ENCODE measurements at places on chromosomes 11 and 22.

DNA sequence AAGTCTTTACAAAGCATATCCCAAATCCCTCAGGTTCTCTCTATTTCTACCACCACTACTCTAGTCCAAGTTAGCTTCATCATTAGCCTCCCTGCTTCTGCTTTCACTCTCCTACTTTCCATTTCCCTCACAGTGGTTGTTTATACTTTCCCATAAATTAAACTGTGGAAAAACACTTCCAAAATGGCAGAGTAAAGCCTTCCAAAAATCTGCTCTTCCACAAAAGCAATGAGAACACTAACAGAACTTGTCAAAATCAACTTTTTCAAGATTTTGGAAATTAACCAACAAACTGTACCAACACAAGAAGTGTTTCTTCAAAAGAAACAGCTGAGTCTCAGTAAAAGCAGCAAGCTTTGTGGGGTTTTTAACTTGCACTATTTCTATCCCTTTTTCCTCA is 71.8 kb downstream of the TTC28 start:
- DNase-seq: no peak

GRCh38 chr22:31768422-31769059 is 14.7 kb downstream of the DEPDC5 start:
- no peak for DNase-seq

DNA sequence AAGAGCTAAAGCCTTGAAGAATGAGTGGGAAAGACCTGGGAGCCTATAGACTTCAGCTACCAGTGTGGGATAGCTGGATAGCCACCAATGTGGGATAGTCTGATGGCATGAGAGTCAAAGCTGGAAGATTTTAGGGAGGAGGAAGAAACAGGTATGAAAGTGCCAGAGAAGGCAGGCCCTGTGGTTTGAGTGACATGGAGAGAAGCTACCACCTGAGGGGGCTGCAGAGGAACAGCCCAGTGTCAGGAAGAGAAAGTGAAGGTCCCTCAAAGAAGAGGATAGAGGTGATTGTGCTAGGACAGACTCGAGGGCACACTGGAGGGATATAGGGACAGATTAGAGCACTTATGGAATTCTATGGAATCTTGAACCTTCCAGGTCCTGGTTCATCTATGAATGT is 23.1 kb upstream of the PAX6 start:
- no peak for DNase-seq

- no peak for DNase-seq
Measured at GRCh38 chr11:100269516-100269915, 417.6 kb upstream of the ARHGAP42 start.

GRCh38 chr22:45887202-45888131 is 89.5 kb downstream of the WNT7B start:
- DNase-seq: no peak

DNA sequence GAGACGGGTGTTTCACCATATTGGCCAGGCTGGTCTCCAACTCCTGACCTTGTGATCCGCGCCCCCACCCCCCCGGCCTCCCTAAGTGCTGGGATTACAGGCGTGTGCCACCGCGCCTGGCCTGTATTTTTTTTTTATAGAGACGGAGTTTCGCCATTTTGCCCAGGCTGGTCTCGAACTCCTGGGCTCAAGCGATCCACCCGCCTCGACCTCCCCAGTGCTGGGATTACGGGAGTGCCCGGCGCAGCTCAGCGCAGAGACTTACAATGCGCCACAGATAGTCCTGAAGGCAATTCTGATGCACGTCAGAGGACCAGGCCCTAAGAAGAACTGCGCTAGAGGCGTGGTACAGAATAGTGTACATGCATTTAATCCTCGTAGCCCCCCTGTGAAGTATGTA is 587 bp upstream of the VPS51 start:
- DNase-seq: no peak

GRCh38 chr11:66015454-66015881 is 3.7 kb downstream of the CST6 start:
- no peak for DNase-seq

DNA sequence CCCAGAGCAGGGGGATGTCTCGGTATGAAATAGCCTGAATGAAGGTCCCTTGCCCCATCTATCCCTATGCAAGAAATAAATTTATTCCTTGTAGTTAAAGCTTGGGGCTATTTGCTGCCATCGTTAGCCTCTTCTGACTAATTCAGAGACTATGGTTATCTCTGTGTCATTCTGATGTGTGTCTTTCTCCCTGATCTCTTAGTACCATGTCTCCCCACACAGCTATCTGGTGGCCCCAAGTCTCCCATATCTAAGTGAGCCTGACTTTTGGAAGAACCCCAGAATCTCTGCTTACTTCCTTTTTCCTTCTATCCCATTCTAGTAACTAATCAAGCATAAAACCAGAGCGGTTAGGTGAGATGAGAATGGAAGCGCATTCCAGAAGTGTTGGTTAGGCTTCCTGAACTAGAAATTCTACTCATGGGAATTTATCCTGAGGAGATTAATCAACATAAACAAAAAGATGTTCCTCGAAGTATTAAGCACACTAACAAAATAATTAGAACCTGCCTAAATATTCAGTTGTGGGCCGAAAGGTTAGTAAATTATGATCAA is 71.4 kb upstream of the BMAL1 start:
- DNase-seq: no peak

DNA sequence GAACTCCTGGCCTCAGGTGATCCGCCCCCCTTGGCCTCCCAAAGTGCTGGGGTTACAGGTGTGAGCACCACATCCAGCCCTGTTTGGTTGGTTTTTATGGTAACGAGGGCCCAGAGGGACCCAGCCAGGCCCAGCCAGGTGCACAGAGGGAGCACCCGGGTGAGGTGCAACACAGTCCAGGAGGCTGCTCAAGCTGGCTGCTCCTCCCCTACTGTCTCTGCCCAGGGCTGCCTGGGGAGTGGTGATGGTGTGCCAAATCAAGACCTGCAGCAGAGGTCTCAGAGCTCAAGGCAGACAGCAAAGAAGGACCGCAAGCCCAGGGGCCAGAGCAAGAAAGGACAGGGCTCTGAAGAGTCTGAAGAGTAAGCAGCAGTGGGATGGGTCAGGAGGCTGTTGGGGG is 1.4 kb downstream of the TSGA10IP start:
- DNase-seq: no peak

DNA sequence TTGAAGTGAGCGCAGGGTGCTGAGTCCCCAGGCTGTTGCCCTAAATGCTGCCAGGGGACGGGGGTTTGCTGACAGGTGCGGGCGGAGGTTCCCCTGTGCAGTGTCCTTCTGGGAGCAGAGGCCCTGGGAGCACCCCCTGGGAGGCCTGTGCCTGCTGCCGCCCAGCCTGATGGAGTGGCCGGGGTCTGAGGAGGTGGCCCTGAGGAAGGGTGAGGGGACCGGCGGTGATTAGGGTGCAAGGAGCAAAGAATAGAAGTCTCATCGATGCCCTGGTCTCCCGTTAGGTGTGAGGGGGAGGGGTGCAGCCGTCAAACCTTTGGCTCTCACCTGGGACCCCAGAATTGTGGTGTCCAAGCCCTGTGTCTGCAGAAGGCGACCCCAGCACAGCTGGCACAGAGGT is 1294.7 kb downstream of the BRD1 start:
- no peak for DNase-seq

DNA sequence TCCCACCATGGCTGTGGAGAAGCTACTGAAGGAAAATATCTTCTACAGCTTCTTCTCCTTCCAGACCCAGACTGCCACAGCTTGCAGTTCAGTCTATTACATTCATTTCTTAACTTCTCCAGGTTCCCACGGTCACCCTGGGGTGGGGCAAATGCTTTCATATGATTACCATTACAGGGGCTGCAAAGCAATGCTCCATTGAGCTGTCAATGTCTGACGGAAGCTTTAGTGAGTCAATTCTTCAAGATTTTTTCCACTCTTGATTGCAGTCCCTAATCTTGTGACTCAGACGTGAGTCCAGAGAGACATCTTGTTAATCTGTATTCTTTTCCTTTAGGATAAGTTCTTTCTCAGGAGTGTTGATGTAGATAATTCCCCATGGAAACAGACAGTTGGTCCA is 233.4 kb upstream of the DDI1 start:
- no peak for DNase-seq

GRCh38 chr11:126599217-126599897 is 243.9 kb downstream of the ST3GAL4 start:
- DNase-seq: peak; percentile 78

DNA sequence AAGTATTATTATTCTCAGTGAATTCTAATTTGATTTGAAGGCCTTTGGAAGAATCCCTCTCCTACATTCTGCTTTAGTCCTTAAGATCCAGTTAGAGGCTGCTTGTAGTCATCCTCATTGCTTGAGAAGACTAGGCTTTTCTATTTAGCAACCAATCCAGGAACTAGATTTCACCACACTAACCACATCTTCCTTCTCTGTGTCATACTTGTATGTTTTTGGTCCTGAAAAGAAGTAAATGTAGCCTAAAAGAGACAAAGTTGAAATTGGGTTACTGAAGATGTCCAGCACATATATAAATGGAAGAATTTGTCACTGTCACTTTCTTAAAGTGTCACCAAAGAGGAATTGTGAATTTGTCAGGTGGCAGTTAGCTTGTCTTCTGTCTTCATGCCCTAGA is 46.6 kb upstream of the MMP7 start:
- no peak for DNase-seq

- no peak for DNase-seq
Measured at GRCh38 chr11:125787827-125788226, at the start of gene PATE3. PATE3 (plus strand) TSS chr11:125788127; CDS start chr11:125788152, 25 bp downstream.

GRCh38 chr11:63573881-63574855 is 11.0 kb upstream of the PLAAT2 start:
- no peak for DNase-seq

DNA sequence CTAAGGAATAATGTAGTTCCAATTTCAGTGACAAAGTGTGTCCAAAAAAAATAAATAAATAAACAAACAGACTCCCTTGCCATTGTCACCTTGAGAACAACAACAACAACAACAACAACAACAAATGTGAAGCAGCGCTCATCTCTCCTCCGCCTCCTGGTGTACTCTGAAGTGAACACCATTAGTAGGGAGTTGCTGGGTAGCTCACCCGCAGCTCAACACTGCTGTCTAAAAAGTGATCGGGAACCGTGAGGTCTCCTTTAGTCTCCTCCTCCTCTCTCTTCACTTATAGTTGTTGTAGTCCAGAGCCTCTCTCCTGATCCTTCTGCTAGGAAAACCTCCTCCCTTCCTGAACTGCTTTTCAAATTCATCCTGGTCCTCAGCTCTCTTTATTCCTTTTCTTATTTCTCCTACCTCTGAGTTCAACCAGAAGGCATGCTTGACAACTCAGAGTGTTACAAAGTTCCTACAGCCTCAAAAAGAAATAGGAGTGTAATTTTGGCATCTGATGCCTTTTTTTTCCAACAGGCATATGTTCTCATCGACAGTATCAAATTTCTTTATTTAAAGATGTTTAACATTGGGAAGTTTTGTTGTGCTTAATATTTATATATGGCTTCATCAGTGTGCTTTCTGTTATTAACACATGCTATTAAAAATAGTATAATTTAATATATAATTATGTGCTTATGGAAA is 215.1 kb downstream of the PGR start:
- DNase-seq: no peak

DNA sequence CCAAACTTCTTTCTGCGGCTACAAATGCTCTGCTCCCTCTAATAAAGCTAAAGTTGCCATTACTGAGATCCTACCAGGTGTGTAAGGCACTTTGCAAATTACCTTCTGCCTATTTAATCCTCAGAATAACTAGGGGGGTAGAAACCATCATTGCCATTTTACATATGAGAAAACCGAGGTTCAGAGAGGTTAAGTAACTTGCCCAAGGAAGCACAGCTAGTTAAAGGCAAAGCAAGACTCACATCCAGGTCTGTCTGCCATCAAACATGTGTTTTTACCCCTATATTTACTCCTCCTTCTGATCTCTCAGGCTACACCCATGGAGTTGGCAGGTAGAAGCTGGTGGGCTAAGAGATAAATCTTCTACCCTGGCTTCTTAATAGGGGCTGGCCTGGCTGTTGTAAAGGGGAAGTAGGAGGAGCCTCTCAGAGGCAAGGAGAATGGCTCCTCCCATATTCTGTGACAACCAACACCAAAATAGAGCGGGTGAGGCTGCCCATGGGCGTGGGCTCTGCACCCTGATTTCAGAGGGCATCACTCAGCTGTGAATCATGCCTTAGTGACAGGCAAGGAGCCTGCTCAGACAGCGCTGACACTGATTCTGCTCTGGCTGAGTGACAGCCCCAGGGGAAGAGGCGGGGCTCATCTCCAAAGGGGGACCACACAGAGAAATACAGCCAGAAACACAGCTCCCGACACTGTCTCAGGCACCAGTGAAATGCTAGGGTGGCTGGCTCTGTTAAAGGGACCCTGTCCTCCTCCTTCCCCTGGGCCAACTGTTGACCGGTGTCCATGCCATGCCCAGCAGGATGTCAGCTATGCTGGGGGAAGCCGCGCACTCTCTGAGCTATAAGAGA is 106.8 kb downstream of the ABTB2 start:
- peak; percentile 56 for DNase-seq

DNA sequence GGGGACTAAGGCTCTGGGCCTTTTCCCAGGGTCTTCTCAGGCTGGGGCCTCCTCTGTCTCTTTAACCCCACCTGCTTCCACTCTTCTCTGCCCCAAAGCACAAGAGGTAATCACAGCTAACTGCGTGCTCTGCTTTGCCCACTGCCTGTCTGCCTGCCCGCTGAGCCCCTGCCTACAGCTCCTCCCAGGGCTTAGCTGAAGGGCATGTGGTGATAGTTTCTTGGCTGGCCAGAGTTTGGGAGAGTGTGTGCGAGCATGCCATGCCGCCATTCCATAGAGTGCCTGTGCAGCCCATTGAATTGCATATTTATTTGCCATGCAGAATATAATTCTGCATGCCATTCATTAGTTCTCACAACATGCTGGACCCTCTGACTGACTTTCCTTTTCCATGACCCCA is 32.5 kb downstream of the PHLDB1 start:
- DNase-seq: no peak

GRCh38 chr22:20581503-20582170 is 74.2 kb downstream of the MED15 start:
- no peak for DNase-seq

DNA sequence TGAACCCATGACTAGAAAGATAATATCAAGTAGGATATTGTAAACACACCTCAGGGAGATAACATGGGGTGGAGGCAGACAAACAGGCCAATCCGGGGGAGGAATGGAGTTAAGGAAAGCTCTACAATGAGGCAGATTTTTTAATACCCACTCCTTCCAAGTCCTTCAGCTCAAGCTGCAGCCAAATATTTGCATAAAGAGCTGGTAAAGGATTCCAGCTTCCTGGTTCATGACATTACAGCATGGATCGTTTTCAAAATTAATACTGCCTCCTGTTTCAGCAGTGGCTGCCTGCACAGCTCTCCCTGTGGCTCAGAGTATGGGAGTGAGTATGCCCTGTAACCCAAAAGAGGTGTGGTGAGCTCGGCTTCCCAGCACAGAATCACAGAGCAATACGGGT is 5.1 kb downstream of the POU2AF3 start:
- no peak for DNase-seq

- no peak for DNase-seq
Measured at GRCh38 chr22:29263791-29264276, 3.9 kb downstream of the RHBDD3 start.

All from neural progenitor cell (in vitro differentiated cells).